Natural killer cell (primary cell): ENCODE measurements at places on chromosomes 1 and 21.

DNA sequence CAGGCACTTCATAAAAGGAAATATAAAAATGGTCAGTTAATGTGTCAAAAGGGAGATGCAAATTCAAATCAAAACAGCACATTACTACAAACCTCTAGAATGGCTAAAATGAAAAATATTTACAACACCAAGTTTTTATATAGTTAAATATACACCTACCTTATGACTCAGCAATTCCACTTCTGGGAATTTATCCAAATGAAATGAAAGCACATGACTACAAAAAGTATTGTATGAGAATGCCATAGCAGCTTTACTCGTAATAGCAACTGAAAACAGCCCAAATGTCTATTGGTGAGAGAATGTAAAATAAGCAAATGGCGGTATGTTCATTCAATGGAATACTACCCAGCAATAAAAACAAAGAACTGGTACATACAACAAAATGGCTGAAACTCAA, 175.8 kb upstream of the SPAG17 start:
- H3K27me3 ChIP-seq, result no peaks in the 10 kb centered on the region
- H3K4me1 ChIP-seq, result no peaks in the 10 kb centered on the region
- no peak overlapping the region for H3K4me3 ChIP-seq
- no peak for DNase-seq

- no peak overlapping the region for H3K4me3 ChIP-seq
- H3K4me1 ChIP-seq, result no peaks in the 10 kb centered on the region
- H3K27me3 ChIP-seq, result no peaks in the 10 kb centered on the region
- no peaks in the 10 kb centered on the region for H3K36me3 ChIP-seq
- DNase-seq, result no peak
- H3K27ac ChIP-seq, result no peak overlapping the region
Observed at GRCh38 chr1:9438431-9439073, 100.7 kb upstream of the SLC25A33 start.

- no peaks in the 10 kb centered on the region for H3K4me1 ChIP-seq
- no peak for DNase-seq
- no peaks in the 10 kb centered on the region for H3K27me3 ChIP-seq
- no peak overlapping the region for H3K27ac ChIP-seq
- H3K36me3 ChIP-seq, result no peaks in the 10 kb centered on the region
- H3K4me3 ChIP-seq, result no peak overlapping the region
Observed at GRCh38 chr1:197285526-197286205, 17.6 kb downstream of the CRB1 start.

GRCh38 chr1:154627257-154628120, 19.5 kb upstream of the ADAR start:
- H3K4me1 ChIP-seq, result peaks cover 11% of the 10 kb centered on the region
- H3K27me3 ChIP-seq, result no peaks in the 10 kb centered on the region
- no peaks in the 10 kb centered on the region for H3K36me3 ChIP-seq
- peak overlapping the region; percentile 99 for H3K27ac ChIP-seq

GRCh38 chr1:8625981-8626898, 191.2 kb downstream of the RERE start:
- no peak overlapping the region for H3K4me3 ChIP-seq
- DNase-seq, result no peak
- no peaks in the 10 kb centered on the region for H3K36me3 ChIP-seq
- no peaks in the 10 kb centered on the region for H3K27me3 ChIP-seq

DNA sequence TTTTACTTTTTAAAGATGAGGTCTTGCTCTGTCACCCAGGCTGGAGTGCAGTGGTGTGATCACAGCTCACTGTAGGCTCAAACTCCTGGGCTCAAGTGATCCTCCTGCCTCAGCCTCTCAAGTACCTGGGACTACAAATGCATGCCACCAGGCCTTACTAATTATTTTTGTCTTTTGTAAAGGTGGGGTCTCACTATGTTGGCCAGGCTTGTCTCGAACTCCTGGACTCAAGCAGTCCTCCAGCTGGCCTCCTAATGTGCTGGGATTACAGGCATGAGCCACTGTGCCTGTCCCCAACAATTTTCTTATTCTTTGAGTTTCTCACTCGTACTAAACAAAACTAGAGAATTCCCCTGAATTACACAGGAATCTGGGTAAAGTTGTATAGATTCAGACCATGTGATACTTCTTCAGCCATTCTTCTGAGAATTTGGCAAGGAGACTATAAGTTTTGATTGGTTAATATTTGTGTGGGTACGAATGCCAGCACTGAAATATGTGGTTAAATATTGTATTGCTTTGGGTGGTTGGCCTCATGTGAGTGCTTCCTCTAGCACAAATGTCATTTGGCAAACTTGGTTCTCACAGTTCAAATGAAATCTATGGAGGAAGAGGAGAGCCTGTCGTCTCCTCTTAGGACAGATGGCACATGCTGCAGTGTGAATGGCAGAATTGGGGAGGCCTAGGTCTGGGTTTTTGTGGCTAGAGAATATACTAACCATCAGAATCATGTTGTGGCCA, 104.9 kb downstream of the RUNX1 start:
- H3K4me1 ChIP-seq, result peaks cover 4% of the 10 kb centered on the region
- no peak for DNase-seq
- no peak overlapping the region for H3K27ac ChIP-seq
